ENCODE measurements at places on chromosomes 6 and 20.

- DNase-seq = no peak
Measured at GRCh38 chr6:124977067-124977908, 15.1 kb downstream of the RNF217 start.

DNA sequence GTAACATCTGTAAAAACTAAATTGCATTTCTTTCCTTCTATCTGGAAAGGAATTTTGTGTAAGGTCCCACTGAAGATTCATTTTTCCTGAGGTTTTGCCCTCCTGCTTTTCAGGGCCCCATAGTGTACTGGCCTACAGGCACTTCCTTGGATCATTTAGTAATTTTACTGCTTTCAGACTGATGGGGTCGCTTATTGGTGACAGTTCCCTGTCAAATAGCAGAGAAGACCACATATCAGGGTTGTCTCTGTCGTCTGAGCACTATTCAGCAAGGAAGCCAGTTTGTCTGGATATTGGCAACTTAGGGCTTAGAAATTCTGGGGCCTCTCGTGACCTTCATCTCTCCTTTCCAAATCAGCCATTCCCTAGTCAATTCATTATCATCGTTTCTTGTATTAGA lies 3.5 kb downstream of the GRM1 start:
- DNase-seq = no peak

- no peak for DNase-seq
Measured at GRCh38 chr6:159380114-159380513, 210.9 kb downstream of the FNDC1 start.

DNA sequence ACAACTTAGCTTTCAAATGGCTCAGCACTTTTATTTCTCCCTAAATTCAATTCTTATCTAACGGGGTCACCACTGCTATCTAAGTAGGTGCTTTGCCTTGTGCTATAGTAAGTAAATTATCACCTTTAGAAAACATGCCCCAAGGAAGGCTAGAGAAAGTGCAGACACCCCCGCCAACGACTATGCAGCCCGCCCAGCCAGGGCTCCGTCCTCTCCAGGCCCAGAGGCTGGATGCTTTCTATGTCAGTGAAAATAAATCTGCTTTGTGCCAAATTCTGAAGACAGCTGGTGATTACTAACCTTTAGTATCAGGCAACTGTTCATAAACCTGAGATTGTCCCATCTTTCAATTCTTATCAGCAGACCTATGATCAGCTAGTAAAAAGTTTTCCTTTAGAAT lies 14.3 kb downstream of the KIAA0319 start:
- no peak for DNase-seq

GRCh38 chr6:167988945-167989841 lies 8.3 kb upstream of the KIF25 start:
- no peak for DNase-seq

- no peak for DNase-seq
Measured at GRCh38 chr20:31568041-31568731, 36.9 kb upstream of the ID1 start.

DNA sequence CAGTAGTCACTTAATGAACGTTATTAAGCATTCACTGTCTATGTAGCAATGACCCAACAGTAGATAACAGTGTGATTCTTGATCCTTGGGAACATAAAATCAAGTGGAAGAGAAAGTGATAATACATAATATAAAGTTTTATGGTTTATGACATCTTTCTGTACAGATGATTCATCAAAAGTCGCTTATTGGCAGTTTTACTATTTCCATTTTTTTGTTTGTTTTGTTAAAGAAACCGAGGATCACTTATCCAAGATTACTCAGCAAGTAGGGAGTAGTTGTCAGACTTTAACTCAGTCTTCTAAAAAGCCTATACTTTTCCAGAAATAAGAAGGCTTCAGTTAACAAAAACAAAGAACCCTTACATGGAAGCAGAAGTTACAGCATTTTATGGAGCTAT lies 260.8 kb downstream of the ZFAND3 start:
- DNase-seq = no peak

GRCh38 chr6:132204591-132204990 lies 196.7 kb downstream of the MOXD1 start:
- no peak for DNase-seq

DNA sequence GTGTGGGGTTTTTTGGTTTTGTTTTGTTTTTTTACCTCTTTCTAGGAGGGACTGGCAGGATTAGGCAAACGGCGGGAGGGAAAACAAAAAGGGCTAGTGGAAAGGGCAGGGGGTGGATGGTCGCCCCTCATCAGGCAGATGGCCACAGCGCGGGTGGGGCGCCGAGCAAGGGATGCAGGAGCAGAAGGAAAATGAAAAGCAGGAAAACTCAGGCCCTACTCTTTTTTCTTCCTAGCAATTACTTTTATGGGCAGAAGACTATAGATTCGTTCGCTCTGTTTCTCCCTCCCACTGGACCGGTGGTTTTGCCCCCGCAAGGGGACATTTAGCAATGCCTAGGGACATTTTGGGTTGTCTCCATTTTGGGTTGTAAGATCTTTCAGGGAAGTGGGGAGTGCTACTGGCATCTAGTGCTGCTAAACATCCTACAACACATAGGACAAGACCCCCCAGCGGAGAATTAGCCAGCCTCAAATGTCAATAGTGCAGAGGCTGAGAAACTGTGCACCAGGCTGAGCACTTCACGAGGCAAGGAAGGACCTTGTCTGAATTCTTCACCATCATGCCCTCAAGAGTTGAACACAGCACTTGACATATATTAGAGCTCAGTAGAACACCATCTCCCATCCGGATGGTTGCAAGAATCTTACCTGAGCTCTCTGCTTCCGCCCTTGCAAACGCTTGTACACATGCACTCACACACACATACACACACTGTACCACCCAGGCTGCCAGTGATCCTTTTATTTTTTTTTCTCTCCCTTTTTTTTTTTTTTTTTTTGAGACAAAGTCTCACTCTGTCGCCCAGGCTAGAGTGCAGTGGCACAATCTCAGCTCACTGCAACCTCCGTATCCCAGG lies 4.8 kb upstream of the ZMYND8 start:
- no peak for DNase-seq

GRCh38 chr6:41103847-41104246 lies 31.1 kb downstream of the NFYA start:
- DNase-seq = no peak

DNA sequence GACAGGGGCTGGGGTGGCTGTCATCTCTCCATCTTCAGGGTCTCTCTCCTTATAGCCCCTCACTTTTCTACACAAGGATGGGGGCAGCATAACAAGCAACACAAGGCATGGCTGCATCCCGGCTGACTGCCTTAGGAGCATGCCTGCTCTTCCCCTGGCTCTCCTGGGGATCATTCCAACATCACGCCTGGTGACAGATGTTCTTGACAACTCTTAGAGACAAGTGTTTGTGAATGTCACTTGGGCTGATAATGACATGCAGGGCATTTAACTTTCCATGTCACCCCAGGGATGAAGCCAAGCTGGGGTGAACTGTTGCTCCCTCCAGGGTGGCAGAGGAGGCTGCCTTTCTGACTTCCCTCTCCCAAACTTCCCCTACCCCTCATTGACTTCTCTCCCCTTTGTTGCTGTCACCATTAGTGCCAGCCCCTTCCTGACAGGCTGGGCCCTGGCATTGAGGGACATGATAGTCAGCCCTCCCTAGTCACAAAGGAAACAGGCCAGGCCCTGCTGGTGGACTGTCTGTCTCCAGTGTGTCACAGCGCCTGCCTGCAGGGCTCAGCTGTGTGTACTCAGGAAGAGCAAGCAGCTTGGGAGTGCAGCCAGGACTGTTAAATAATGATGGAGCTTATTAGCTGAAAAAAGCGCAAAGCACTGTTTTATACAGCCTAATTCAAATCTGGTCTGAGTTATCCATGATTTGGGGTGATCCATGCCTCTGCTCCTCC lies 161.8 kb downstream of the LRFN2 start:
- no peak for DNase-seq

DNA sequence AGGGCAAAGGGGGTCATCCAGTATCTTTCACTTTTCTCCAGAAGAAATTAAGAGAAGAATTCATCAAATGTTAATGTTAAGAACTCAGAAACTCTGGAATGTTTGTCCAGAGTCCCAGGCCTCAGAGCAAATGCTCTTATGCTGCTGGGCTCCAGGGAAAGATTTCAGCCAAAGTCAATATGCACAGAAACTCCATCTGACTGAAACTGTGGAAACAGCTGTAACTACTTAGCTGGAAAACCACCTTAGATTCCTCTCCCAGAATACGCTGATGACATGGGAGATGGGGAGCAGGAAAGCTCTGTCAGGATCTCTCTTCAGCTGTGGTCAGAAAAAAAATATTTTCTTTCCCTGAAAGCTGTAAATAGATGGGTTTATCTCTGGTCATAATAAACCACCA lies 559.6 kb downstream of the RFPL4B start:
- DNase-seq = no peak

DNA sequence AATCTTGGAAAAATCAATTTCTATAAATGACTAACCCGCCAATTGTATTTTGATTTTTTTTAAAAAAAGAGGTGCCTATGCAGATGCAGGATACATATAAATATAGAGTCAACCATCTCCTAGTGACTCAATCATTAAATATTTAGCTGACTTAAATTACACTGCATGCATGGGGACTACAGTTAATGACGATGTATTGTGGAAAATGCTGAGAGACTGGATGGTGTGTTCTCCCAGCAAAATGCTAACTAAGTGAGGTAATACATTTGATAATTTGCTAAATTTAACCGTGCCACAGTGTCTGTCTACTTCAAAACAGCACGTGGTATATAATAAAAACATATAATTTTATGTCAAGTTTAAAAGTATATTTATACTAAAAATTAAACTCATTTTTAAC lies 341.6 kb downstream of the PRKN start:
- DNase-seq = no peak

DNA sequence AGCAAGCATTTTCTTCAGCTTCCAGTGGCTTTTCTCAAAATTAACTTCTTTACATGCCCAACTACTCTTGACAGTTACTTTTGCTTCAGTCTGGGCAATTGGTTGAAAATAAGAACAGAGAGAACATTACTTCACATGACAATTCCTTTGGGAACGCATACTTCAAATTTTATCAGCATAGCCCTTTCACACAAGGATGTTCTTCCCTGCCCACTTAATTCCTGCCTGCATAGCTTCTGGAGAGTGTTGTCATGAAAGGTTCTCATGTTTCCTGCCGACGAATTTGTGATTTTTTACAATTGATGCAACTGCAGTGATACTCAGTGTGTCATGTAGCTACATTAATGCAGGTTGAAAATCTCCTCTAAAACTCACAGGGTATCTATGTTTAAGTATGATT lies 22.0 kb upstream of the SNRNP48 start:
- DNase-seq = no peak

- peak; percentile 78 for DNase-seq
Measured at GRCh38 chr20:2873747-2874041, 413 bp downstream of the PTPRA start.

DNA sequence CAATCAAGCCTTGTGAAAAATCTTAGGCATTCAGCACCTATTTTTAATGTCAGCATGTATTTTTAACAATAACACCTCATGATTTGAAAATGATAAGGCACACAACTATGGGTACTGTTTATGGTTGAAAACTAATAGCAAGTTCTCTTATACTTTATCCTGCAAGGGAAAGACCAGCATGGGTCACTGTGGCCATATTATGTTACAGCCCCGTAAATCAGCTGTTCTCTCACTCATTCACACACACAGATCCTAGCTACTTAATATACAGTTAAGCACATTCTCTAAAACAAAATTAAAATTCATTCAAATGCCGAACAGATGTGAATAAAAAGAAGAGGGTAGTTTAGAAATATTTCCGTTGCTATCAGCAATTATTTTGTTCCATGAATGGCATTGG lies 224.4 kb downstream of the OGFRL1 start:
- DNase-seq = no peak

DNA sequence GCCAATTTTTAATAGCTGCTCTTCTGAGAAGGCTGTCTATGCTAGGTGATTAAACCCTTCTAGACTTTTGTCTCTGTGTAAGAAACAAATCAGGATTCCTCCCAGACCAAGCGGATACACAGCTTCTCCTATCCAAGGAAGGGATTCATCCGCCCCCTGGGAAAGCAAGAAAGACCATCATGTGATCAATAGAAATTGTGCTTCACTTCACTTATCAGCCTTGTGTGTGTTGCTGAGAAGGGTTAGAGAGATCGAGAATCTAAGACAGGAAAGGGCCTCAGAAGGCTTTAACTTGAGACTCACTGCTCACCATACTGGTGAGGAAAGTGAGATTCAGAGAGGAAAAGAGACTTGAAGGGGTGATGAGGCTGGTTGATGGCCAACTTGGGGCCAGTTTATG lies 1.5 kb downstream of the ABCC10 start:
- no peak for DNase-seq

- no peak for DNase-seq
Measured at GRCh38 chr6:128275030-128275429, 245.4 kb downstream of the PTPRK start.

GRCh38 chr6:3561725-3562124 lies 104.9 kb upstream of the SLC22A23 start:
- DNase-seq = peak; percentile 2

DNA sequence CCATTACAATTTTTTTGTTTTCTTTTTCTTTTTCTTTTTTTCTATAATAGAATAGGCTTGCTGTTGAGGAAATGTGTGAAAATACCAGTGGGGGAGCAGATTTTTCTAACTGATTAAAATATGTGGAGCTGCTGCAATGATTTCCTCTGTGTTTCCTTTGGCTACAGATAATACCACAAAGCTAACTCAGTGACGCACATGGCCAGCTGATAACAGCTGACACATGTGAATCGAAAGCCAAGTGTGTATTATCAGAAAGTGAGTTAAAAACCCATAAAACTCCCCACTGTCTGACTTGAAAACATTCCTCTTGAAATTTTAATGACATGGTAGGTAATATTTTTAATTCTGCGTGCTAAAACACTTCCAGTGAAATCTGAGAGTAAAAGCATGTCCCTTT lies 70.8 kb upstream of the AHI1 start:
- DNase-seq = no peak

DNA sequence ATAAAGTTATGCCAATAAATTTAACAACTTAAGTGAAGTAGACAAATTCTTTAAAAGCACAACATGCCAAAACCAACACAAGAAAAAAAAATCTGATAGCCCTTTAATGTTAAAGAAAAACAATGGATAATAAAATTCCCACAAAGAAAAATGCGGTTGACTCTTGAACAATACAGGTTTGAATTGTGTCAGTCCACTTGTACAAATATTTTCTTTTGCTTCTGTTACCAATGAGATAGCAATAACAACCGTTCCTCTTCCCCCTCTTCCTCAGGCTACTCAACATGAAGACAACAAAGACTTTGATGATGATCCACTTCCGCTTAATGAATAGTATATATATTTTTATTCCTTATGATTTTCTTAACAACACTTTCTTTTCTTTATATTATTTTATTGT lies 283.9 kb upstream of the MAN1A1 start:
- no peak for DNase-seq

- DNase-seq = no peak
Measured at GRCh38 chr6:122207794-122208193, 191.7 kb upstream of the HSF2 start.

Measured in NAMALWA (cell line).